ENCODE measurements at places on chromosomes 6 and 20.

DNA sequence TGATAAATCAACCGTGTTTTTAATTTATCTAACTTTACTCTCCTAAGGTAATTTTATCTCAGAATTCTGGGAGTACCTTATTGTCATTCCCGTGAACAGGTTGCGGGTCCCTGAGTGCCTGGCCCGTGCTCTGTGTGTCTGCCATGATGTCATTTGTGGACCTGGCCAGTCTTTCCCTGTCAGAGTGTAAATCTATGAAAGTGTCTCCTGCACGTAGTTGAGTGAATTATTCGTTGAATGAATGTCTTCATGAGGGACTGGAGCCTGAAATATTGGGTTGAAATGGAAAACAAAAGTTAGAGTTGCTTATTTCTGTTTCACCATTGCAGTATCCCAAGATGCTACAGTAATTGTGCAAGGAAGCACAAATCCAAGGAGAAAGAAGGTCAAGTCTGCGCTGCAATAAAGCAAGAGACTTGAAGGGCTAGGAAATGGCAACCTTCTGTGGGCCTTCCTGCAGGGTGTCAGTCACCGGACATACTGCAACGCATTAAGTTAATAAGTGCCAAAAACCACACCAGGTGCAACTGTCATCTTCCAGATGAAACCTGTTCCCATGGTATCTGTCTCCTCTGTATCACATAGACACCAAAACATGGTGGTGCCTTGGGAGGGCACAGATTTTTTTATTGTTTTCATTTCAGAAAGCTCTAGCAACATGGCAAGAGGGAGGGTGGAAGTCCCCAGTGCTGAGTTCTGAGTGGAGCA, 135.5 kb downstream of the ZDHHC14 start:
- DNase-seq = no peak

DNA sequence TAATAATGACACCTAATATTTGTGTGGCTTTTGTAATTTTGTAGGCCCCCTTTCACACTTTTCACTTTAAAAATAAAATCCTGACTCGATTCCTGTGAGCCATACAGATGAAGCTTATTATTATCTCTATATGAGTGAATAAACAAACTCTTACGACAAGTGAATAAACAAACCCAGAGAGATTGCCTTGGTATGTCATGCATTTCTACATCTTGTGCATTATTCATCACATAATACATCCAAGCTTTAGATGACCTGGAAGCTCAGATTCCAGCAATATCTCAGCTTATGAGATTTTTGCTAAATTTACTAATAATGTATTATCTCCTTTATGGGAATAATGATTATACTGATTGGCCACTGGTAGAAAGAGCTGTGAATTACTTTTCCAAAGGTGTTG, 248.2 kb downstream of the TBX18 start:
- no peak for DNase-seq

DNA sequence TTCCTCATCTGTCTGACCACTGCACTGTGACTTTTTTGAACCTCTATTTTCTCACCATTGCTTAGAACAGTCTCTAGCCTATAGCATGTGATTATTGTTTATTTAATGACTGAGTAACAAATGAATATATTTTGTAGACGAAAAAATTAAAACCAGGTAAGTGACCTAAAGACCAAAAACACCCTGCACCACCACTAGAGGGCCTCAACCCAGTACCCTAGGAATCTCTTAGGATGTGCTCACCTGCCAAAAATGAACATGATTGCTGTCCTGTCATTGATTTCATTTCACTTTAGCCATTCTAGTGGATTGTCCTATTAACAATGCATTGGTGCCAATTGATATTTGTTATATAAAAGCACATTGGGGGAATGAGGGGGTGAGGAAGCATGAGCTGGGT, 199.1 kb downstream of the COL9A1 start:
- no peak for DNase-seq

DNA sequence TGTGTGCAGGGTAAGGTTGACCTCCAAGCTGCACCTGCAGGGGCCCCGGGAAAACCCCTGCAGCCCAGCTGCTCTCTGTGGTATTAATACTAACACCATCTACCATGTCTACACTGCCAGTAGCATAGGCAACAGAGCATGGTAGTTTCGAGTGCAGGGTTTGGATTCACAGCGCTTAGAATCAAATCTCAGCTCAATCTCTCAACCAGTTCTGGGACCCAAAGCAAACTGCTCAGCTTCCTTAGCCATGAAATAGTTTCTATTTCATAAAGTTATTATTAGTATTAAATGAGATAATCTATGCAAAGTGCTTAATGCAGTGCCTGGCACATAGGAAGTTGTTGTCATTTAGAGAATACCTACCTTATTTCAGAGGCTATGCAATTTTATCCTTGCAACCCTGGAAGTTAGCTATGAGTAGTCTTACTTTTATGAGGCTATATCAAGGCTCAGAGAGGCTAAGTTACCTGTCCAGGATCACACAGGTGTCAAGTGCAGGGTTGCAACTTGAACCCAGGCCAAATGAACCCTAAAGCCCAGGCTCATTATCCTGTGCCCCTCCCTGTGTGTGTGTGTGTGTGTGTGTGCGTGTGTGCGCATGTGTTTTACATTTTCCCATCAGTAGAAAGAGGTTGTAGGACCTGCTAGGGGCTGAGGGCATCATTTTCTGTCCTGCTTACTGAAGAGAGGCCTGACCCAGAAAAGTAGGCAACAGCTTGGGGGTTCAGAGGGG, 27.6 kb upstream of the MRPS18A start:
- DNase-seq = no peak

DNA sequence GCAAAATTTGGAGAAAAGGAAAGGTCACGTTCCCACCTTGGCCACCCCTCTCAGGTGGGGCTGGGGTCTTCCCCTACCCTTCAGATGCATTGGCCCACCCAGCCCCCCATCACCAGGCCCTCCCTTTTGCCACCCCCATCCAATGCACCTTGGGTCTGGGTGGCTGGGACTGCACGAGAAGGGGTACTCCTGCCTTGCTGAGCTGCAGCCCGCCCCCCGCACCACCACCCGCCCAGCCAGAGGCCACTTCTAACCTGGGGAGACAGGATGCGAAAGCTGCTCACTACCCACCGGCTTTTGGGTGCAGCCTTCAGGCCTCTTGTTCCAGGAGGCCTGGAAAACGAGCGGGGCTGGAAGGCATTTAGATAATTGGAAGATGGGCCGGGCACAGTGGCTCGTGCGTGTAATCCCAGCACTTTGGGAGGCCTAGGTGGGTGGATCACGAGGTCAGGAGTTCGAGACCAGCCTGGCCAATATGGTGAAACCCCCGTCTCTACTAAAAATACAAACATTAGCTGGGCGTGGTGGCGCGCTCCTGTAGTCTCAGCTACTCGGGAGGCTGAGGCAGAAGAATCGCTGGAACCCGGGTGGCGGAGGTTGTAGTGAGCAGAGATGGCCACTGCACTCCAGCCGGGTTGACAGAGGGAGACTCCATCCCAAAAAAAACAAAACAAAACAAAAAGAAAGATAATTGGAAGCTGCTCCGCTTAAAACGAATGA, 1.2 kb upstream of the CDC25B start:
- no peak for DNase-seq

GRCh38 chr6:157985378-157986155, 3.9 kb downstream of the SYNJ2 start:
- no peak for DNase-seq

- DNase-seq = no peak
These were observed 50.5 kb upstream of the GCM1 start for GRCh38 chr6:53199156-53199555.

DNA sequence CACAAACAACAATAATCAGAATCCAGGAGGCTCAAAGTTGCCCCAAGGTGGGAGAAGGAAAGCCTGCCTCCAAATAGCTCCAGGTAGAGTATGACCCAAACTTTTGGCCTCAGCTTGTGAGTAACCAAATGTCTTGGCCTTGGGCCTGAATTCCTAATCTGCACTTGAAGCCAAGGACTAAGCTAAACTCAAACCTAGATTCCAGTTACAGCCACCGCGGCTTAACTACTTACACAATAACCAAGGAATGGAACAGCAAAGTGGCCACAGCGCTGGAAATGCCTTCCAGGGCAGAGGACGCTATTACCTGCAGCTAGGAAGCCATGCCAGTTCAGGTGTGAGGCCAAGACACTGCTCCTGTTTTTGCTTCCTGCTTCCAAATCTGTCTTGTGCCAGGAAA, 4.6 kb downstream of the NINL start:
- no peak for DNase-seq

DNA sequence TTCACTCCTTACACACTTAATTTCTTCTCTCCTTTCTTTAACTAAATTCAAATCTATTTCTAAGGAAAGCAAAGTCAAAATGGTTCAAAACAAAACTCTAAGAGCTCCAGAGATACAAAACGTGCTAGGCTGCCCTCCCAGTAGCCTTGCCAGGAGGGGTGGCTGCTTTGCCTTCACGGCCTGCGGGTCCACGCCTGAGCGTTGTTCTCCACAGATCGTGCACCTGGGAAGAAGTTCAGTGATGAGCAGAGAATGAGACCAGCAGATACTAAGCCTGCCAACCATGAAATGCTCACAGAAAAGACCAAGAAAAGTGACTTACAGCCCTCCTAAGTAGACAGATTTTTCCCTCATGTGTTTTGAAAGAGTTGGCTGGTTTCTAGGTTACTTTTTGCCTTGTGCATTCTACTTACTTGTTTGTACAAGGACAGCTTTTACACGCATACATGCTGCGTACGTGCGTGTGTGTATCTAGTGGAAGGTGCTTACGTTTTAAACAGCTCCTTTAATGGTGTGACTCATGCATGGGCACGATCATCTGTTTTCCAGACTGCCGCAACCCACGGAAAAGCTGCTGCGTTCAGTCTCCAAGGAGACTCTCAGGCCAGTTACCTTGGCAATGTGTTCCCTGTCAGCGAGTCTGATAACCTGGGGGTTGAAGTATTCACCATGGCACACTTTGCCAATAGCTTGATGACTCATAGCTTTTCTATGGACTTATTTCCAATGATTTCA, 32.4 kb upstream of the PBOV1 start:
- no peak for DNase-seq
